ENCODE measurements at places on chromosomes 4 and X. TPM values are rescaled to one million over a fixed set of nuclear protein-coding genes. Genes with fewer than 3 reads are reported as not detected.

Gene NCAPG
- total RNA-seq: 0.56 TPM

Gene GYG2
- 0.89 TPM for total RNA-seq

Gene FGF5
- total RNA-seq: not detected

Gene GAGE12F
- not detected for total RNA-seq

Gene BMP3
- 0.13 TPM for total RNA-seq

Gene APLN
- not detected for total RNA-seq

Gene ADRA2C
- 3.5 TPM for total RNA-seq

Gene LRBA
- total RNA-seq: 106 TPM

Gene SOD3
- 215 TPM for total RNA-seq

Gene C4orf51
- not detected for total RNA-seq

Gene CT55
- not detected for total RNA-seq

Gene TEX13C
- total RNA-seq: not detected

Gene CACNA1F
- 0.13 TPM for total RNA-seq

Gene PRRG3
- under 0.01 TPM for total RNA-seq

Gene ARMCX4
- 12.1 TPM for total RNA-seq

Gene SYNPO2
- 17.4 TPM for total RNA-seq

Gene CFP
- total RNA-seq: 1.7 TPM

Gene IL2
- not detected for total RNA-seq

Gene SNCA
- total RNA-seq: 17.6 TPM

Gene PAQR3
- 18.8 TPM for total RNA-seq

Gene FAM236D
- total RNA-seq: not detected

Gene GAGE13
- not detected for total RNA-seq

Gene CHIC1
- total RNA-seq: 25.9 TPM

Gene LCORL
- total RNA-seq: 45.9 TPM

Gene CLTRN
- 2.9 TPM for total RNA-seq

Gene PDE6B
- 19.2 TPM for total RNA-seq

Gene BTK
- total RNA-seq: 0.49 TPM

Gene PAGE4
- total RNA-seq: not detected

Gene EREG
- total RNA-seq: not detected

Gene PHKA1
- total RNA-seq: 16.1 TPM

Gene ITGB1BP2
- total RNA-seq: 0.33 TPM

Gene CCDC160
- total RNA-seq: not detected

Gene WDR17
- 12.8 TPM for total RNA-seq

Gene HSFX3
- total RNA-seq: not detected

Gene PRDM5
- total RNA-seq: 49.9 TPM

Gene MAGED4
- total RNA-seq: 3.2 TPM

Gene MAPK10
- 78.2 TPM for total RNA-seq

Gene GAB3
- total RNA-seq: 8.1 TPM

Gene NXF2
- not detected for total RNA-seq

Gene S100P
- total RNA-seq: not detected

Gene RAB40AL
- 3.9 TPM for total RNA-seq

Gene VAMP7
- 41.8 TPM for total RNA-seq

Gene L1CAM
- 2.2 TPM for total RNA-seq

Gene FBXO8
- total RNA-seq: 43.0 TPM

Gene MAGEC2
- not detected for total RNA-seq

Gene CNGA1
- total RNA-seq: 1.8 TPM

Gene DIPK2B
- total RNA-seq: 11.6 TPM

Gene RGS12
- 25.1 TPM for total RNA-seq

Gene FAM47E
- total RNA-seq: 16.9 TPM

Gene BTC
- total RNA-seq: 7.6 TPM

Gene ASMT
- not detected for total RNA-seq

Gene NPY1R
- 5.7 TPM for total RNA-seq

Gene TMSB15C
- 1.0 TPM for total RNA-seq

Gene NRK
- total RNA-seq: 0.67 TPM

Gene LDOC1
- 23.2 TPM for total RNA-seq

Gene AMTN
- total RNA-seq: not detected

Gene SH3TC1
- total RNA-seq: 18.9 TPM

Gene NLGN4X
- 0.79 TPM for total RNA-seq

Gene ACE2
- total RNA-seq: 9.5 TPM
